Stimulated activated CD4-positive, alpha-beta T cell treated with anti-CD3 and anti-CD28 coated beads, TNF-alpha, amount 100 ng/mL, for 1 hour (primary cell): ENCODE measurements at places on chromosomes 13 and 19.

GRCh38 chr13:96053003-96053703 lies at the start of gene UGGT2:
Gene UGGT2, minus strand, starts transcription at chr13:96053401. Its CDS starts 89 bp downstream, at chr13:96053312.
- DNase-seq: no peak

- DNase-seq: no peak
These were observed 53.0 kb downstream of the DPY19L3 start for GRCh38 chr19:32458500-32459123.

DNA sequence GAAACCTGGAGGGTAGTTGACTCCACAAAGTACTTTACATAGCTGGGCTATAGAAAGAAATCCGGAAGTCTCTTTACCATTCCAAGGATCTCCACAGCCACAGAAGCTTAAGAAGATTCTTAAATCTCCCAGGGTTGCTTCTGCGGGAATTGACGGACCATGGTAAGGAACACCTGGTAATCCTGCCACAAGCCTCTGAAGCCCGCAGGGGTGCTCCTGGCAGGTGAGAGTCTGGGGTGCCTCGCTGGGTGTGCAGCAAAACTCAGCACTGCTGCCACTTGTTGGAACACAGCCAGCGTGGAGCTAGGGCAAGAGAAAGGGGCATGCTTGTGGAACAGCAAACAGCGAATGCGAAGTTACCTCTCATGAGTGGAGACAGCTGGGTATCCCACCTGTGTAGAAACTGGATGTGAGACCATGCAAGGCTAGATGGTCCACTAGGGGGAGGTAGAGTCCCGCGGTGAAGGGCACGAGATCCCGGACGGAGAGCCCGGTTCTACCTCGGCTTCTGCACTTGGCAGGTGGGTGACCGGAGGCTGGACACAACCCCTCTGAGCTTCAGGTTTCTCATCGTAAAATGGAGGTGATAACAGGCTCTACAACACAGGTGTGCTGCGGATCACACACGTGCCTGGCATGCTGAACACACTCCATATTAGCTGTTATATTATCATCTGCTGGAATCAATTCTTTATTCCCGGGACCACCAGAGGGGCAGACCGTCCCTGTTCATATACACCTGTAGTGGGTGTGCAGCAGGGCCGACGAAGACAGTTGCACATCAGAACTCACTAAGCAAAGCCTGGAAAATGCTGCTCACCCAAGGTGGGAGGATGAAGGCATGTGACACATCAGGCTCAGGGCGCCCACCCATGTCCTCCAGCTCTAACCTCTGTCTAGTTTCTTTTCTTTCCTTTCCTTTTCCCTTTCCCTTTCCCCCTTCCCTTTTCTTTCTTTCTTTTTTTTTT lies 24.1 kb upstream of the UBAC2 start:
- peak; percentile 49 for DNase-seq

GRCh38 chr13:79496188-79496587 lies 15.2 kb downstream of the NDFIP2 start:
- DNase-seq: no peak

DNA sequence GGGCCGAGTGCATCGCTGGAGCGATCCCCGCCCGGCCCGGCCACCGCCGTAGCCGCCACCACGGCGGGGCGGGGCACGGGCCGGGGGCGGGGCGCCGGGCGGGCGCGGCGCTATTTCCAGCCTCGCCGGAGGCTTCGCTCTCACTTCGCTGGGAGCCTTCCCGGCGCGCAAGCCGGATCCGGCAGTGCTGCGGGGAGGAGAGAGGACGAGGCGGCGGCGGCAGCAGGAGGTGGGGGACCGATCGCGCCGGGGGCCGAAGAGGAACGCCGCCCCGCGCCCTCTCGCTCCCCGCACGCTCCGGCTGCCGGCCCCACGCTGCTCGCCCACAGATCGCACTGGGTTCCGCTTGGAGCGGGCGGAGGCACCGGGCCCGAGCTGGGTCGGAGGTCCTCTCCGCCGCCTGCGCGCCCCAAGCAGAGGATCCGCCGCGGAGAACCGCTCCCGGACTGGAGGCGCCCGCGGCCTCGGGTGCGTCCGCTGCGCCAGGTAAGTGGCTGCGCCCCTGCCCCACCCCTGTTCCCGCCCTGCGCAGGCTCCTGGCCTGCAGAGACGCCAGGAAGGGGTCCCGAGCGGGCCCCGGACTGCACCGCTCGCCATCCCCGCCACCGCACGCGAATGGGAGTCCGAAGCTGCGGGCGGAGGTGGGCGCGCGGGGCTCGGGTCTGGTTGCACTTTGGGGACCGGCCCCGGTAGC lies at the start of gene CHST8:
CHST8 (plus strand) TSS at position 143 of the 694 bp plus-strand sequence. CDS start 67,309 bp downstream, outside the sequence.
- DNase-seq: no peak

GRCh38 chr13:26921918-26922317 lies 161.3 kb upstream of the GPR12 start:
- DNase-seq: no peak

DNA sequence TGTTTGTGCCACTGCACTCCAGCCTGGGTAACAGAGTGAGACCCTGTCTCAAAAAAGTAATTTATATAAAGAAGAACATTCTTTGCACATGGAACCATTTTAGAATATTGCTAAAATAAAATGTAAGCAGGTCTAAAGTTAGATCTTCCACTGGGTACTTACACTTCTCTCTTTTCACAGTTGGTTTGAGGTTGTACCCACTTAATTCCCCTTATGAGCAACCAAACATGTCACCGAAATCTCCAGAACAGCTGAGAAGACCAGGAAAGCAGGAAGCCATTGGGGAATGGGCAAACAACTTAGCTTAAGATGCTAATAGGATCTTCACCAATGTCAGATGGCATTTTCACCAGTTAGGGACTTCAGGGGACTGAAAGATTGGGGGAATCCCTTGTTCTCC lies 18.8 kb downstream of the NLRP4 start:
- no peak for DNase-seq

GRCh38 chr19:54211235-54211634 lies 10.6 kb downstream of the RPS9 start:
- no peak for DNase-seq

GRCh38 chr13:82962397-82962796 lies 919.9 kb downstream of the SLITRK1 start:
- no peak for DNase-seq

DNA sequence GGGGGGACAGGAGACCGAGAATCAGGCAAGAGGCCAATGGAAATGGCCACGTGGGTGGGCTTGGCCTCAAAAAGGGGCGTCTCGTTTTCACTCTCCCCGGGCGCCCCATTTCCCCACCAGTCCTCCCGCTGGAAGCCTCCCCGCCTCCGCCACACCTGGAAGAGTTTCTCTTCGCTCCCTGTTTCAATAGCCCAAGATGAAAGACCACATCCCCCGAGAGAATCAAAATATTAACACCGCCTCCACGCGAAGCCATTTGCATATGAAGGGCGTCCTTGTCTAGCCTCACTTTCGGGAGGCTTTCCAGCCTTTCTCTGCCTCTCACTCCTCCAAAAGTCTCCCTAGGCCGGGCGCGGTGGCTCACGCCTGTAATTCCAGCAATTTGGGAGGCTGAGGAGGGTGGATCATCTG lies 691 bp upstream of the OLFM2 start:
- DNase-seq: no peak

- peak; percentile 45 for DNase-seq
These were observed 814 bp downstream of the S1PR2 start for GRCh38 chr19:10230173-10230860.

GRCh38 chr13:77429320-77430142 lies 102.6 kb upstream of the MYCBP2 start:
- no peak for DNase-seq

DNA sequence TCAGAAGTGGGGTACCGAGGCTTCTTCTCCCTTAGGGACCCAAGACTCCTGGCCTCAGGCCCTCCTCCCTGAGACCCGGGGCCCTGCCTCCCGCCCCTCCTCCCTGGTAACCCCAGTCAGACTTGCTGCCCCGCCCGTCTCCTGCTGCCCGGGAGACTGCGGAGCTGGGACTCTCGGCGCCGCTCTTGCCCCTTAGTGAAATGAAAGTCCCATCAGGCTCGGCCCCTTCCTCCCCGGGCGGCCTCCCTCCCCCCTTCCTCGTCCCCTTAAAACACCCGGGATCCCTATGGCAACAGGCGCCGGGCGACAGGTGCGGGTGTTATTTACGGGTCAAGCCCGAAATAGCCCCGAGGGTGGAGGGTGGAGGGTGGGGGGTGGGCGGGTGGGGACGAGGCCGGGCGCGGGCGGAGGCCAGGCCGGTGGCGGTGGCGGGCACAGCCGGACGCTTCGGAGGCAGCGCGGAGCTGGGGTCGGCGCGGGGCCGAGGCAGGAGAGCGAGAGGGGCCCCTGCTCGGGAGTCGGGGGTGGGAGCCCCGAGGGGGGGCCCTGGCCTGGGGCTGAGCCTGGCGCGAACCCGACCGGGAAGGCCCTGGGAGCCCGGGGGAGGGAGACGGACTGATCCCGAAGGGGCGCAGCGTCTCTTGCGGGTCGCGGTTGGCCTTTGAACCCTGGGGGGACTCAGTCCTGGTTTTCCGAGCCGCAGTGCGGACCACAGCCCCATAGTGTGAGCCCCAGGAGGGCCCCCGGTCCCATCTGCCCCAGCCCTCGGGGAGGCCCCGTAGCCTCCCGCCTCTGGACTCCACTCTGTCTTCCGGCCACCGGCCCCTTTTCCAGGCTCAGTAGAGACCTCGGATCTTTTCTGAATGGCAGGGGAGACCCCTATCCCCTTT lies at the start of gene CACNG6:
CACNG6 (plus strand) TSS at position 414 of the 890 bp plus-strand sequence. CDS start 1,241 bp downstream, outside the sequence.
- no peak for DNase-seq

DNA sequence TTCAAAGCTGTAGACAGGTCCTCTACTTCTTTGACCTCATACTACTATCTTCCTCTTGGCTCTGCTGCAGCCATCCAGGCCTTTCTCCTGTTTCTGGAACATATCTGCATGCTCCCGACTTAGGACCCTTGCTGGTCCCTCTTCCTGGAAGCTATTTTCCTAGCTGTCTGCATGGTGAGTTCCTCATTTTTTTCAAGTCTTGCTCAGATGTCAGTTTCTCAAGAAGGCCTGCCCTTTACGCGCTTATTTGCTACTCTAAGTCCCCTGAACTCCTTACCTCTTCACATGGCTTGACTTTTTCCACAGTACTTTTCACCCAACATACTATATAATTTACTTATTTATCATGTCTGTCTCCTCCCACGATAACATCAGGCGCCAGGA lies 31.4 kb downstream of the DNAJC3 start:
- no peak for DNase-seq

DNA sequence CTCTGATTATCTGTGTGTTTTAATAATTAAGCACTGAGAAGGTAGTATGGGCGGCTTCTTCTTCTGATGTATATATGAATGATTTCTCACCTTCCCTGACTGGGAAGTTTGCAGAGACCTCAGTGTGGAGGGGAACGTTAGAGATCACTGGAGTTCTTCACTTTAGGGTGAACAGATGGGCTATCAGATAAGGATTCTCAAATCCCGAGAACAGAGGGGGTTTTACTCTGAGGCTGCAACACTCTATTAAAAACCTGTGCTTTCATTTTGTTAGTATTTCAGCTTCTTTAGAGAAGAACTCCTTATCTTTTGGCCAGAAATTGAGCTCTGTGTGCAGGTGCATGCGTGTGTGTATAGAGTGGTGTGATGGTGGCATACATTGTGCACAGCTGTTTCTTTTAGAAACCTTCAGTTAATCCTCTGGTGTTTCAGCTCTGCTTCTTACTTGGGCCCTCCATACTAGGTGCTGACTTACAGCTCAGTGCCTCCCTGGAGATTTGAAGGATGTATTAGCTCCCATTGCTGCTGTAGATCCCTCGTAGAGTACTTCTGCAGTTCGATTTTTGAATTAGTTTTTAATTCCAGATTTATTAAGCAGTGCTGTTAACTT lies 45.3 kb upstream of the PCDH9 start:
- DNase-seq: no peak

DNA sequence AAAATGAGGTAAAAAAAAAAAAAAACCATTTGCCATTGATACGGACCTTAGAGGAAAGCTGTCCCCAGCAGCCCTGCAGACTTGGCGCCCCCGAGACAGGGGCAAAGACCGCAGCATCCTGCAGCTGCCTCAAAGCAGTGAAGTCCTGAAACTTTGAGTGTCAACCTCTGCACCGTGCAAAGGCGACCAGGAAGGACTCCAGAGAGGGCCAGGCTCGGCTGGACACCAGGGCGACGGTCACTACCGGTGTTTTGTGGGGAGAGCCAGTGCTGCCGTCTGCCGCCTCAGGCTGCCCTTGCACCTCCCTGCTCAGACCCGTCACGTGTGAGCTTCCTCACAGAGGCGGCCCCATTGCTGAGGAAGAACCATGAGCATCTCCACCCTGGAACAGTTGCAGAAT lies 146.7 kb upstream of the SPACA7 start:
- DNase-seq: no peak

DNA sequence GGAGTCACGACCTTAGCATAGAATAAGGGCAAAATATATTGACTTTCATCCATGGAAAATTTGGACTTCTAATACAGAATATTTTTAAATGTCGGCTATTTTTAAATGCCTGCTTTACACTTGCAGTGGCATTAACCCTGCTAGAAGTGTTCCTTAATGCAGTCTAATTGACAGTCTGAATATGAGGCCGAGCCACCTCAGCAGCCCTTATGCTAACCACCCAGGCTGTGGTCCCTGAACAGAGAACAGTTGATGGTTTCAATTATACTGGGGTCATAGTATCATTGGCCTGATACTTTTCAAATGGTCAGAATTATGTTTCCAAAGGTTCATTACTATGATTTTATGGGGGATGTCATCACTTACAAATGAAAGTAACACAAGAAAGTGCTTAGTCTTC lies 764.7 kb upstream of the SLITRK1 start:
- DNase-seq: no peak

DNA sequence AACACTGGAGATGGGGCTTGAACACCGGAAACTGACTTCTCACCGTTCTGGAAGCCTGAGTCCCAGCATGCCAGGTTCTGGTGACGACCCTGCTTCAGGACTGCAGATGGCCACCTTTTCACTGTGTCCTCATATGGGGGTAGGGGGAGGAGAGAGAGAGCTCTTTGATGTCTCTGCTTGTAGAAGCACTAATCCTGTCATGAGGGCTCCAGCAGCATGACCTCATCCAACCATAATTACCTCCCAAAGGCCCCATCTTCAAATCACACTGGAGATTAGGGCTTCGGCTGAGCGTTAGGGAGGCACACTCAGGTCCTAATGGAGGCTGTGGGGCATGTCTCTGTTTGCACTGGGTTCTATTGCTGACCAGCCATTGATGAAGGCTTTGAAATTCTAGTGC lies 255.3 kb downstream of the TEX29 start:
- no peak for DNase-seq

DNA sequence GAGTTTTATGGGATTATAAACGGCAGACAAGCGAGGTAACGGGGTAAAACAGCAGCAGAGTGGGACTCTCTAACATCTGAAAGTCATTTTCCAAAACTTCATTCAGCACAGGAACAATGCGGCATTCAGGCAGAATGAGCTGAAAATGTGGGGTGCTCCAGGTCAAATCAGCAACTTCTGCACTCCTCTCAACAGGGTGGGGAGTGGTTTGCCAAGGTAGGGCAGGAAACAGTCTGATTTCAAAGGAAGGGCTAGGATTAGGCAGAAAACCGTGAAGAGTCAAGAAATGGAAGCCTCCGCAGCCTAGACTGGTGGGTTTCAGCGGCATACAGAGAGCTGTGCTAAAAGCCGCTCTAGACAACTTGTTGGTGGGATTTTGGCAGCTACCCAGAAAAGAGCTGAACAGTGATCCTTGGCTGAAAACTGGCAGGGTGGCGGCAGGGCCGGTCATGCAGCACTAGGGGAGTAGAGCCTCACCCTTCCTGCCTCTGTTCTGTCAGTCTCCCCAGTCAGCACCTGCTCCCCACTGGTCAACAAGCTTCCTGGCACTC lies 154.2 kb upstream of the KLF12 start:
- no peak for DNase-seq
